ENCODE measurements at places on chromosomes 2 and 18.
A peak's percentile ranks its signal among the peaks of the same experiment; 100 is the strongest.

DNA sequence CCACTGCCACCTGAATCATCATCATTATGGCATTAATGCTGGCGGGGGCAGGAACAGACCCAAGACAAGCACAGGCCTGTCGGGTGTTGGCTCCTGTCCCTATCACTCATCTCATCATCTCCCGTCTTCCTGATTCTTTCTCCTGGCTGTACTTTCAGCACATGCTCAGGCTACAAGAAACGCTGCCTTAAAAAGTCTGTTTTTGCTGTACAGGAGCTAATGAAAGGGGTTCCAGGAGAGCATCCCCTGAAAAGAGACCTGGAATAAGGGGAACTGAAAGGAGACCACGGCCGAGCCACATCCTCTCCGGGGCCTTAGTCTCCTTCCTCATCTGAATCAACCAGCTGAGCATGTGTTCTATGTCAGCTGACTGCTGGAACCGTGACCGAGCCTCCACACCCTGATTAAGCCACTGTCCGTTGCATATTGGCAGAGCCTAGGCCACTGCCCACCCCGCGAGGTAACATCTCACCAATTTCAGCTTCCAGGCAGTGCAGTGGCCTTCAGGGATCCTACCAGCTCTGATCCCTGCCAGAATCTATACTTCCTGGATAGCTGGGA, 62.6 kb downstream of the DNMT3A start:
- peak; percentile 31 for DNase-seq

DNA sequence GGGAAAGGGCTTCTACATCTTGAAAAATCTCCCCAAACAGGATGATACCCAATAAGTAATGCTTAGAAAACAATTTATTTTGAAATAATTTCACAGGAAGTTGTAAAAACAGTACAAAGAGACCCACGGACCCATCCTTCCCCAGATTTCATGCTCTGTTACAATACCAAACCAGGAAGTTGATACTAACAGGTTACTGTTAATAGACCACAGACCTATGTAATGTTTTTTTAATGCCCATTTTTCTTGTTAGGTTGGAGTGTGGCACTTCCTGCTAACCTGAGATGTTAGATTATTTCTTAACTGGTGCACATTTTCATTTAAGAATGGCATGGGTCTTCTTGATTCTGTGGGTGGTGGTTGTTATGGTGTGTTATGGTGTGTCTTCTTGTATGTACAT, 21.4 kb upstream of the MGAT5 start:
- DNase-seq: no peak

DNA sequence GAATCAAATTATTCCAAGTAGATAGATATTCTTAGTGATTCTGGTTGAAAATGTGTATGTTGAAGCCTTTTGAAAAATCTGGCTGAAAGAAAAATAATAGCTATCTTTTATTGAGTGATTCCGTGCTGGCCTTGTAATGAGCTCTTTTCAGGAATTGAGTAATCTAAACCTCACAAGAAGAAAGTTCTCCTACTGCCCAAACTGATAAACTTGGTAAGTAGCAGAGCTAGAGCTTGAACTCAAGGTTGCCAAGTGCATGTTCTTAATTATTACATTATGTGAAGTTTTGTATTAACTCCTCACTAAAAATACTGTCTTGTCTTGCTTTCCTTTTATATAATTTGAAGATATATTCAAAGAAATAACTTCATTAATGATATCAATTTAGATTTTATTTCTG, 1.6 kb upstream of the PPP1R1C start:
- no peak for DNase-seq

DNA sequence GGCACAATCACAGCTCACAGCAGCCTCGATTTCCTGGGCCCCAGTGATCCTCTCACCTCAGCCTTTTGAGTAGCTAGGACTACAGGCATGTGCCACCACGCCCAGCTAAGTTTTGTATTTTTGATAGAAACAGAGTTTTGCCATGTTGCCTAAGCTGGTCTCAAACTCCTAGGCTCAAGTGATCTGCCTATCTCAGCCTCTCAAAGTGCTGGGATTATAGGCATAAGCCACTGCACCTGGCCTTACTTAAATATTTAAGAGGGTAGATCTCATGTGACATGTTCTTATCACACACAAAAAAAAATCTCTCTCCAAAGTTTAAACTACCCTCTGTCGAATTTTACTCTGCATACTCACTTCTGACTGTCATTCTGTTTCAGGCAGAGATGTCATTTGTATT, 75.4 kb upstream of the CHRNA1 start:
- no peak for DNase-seq

GRCh38 chr2:216064014-216064630, 17.5 kb downstream of the PECR start:
- DNase-seq: no peak

DNA sequence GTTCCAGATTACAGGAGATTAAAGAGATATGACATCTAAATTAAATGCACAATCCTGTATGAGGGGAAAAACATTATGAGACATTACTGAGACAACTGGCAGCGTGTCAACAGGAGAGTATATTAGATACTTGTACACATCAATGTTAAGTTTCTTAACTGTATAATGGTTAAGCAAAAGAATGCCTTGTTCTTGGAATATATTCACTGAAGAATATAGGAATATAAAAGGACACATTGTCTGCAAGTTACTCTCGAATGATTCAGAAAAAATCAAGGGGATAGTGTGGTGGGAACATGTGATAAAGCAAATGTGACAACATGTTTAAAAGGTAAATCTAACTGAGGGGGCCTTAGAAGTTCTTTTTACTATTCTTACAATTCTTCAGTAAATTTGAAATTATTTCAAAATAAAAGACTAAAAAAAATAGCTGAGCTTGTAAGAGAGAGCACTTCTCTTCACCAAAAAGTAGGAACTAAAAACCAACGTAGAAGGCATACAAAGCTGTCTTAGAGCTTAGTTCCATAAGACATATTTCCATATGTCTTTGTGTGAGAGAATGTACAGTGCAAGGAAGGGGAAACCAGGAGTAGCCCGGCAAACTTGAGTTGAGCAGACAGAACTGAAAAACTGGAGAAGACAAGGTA, 7.5 kb downstream of the WDPCP start:
- no peak for DNase-seq

DNA sequence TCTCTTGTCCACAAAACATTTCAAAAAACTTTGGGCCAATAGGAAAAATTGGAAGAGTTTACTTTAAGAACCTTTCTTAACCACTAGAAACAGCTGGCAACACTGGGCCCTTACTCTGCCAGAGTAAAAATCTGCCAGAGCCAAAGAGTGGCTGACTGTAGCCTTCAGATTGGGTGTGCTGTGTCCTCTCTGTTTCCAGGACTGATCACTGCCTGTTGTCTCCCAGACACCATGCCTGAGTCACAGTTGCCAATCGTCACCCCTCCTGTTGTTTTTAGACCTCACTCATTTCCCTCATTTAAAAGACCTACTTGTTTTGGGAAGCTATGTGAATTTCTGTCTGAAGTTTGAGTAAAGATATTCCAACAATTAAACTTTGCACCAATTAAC, 159.1 kb downstream of the PPP1R1C start:
- DNase-seq: peak; percentile 37

All from lung (tissue), 17 donors.